Activated CD4-positive, alpha-beta T cell treated with anti-CD3 and anti-CD28 coated beads, Interleukin-2, amount 50 U/mL, for 48 hours (primary cell): ENCODE measurements at places on chromosomes 3 and 15.

DNA sequence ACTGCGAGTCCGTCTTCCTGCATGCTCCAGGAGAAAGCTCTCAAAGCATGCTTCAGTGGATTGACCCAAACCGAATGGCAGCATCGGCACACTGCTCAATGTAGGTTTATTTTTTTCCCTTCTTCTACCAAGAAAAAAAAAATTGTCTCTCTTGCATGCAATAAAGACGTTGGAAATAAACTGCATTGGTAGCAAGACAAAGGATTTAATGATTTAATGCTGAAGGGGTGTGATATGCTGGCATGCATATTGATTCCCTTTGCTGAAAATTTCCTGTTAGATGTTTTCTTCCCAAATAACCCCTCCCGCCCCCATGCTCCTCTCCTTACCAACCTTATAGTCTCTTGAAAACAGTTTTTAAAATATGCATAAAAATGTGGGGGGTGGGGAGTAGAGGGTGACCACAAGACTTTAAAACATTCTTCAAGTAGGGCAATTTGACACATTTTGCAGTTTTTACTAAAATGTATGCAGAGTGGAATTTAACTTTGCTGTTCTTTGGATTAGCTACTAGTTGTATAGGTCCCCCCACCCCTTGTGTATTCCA lies 799 bp downstream of the RARB start:
- no peak for DNase-seq

DNA sequence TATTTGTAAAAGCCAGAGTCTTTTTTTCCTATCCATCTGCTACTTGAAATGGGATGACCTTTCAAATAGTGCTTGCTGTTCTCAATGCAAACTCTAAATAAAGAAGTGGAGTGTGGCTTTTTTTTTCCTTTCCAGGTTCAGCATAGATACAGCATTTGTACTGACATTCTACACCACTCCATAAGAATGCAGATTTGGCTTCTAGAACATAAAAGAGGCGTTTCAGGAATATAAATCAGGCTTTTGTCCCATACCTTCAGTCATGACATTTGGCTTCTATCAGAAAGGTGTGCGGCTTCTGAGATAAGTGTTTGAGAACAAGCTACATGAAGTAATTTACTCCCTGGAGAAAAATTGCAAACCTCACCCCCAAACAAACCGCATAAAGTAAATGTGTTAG lies 553.1 kb downstream of the FHIT start:
- no peak for DNase-seq

DNA sequence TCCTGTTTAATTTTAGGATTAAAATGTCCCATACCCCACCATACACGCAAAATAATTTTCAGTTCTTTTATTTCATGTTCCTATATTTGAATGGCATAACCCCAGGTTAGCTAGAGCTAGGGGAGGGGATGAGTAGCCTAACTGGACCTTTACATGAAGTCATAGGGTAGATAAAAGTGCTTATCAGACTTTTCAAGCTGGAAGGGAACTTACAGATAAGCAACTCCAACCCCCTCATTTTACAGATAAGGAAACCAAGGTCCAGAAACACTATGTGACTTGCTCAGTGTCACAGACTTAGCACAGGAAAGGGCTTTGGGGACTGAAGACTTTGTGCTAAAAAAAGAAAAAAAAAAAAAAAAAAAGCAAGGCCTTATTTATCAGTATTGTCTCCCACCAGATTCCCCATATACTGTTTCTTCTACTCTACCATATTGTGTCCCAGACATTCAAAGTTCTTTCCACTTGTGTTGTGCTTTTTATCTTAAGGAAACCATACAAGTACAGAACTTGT lies 10.6 kb upstream of the TNIK start:
- DNase-seq: no peak

DNA sequence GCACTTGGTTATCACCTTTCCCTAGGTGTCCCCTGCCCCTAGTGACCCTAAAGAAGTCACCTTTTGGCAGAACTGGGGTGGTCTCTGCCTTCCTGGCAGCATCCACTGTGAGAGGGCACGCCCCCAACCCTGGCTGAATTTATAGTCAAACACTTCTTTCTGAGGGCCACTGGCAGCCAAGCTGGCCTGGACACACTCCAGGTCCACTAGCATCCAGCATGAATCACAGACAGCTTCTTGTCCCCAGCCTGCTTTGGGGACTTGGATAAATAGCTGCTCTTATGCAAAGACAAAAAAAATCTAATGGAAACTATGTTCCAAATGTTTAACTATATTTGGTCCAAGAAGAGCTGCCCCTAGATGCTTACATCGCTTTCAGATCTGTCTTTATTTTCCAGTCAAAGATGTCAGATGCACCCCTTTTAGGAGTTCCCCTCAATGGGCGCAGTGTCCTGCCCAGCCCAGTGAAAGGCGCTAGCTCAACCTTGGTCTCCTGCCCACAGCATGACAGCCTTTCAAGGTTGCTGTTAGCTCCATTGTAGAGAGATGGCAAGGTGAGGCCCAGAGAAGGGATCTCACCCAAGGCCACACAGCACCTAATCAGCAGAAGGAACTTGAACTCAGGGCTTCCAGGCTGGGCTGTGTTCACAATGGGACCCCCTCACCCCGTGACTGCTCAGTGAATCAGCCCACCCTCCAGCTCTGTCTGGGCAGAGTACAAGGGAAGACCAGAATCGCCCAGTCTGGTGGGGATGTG lies 7.0 kb downstream of the RASL12 start:
- DNase-seq: no peak
